ENCODE measurements at places on chromosomes 2 and 18. TPM values are rescaled to one million over a fixed set of nuclear protein-coding genes. Genes with fewer than 3 reads are reported as not detected.

The ZNF804A gene
- total RNA-seq: not detected

The PTPRM gene
- total RNA-seq: 32.3 TPM

The STPG4 gene
- total RNA-seq: under 0.01 TPM

The SFTPB gene
- not detected for total RNA-seq

The PLCD4 gene
- total RNA-seq: 1.4 TPM

The SRD5A2 gene
- total RNA-seq: not detected

The DYNAP gene
- total RNA-seq: not detected

The CXCR1 gene
- not detected for total RNA-seq

The ATP8B1 gene
- 18.2 TPM for total RNA-seq

The MROH2A gene
- not detected for total RNA-seq
